ENCODE measurements at places on chromosomes 11 and 22.

GRCh38 chr11:114499756-114500155 lies 59.9 kb downstream of the NXPE1 start:
- DNase-seq = no peak

GRCh38 chr11:74707602-74708510 lies 23.4 kb downstream of the CHRDL2 start:
- DNase-seq = no peak

DNA sequence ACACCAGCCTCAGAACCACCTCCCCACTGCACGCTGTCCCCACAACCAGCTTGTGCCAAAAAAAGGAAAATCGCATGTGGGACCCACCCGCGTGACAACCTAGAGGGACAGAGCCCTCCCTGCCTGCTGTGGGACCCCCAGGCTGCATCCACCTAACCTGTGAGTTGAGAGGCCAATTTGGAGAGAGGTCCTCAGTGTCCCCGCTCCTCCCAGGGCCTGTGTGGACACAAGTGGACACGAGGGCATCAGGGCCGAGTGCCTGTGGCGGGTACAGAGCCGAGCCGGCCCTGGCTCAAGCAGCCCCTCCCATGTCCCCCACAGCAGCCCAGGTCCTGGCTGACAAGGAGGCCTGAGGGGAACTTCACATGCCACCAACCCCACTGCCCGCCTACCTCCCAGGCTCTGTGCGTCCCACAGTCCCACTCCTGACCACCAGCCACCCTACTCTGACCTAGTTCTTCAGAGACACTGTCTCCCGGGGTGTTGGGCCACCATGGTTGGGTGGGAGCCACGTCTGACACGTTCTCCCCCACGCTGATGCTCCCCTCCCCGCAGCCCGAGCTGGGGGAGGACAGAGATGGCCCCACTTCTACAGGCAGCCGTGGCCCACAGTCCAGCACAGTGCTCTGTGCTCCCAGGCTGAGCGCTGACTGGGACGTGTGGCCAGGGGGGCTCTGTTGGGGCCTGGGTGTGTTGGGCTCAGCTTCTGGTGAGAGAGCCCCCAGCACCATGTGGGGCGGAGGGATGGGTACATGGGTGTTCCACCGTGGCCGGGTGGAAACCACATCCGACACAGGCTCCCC lies 19.2 kb downstream of the SELENOO start:
- DNase-seq = no peak

GRCh38 chr11:75301601-75302345 lies 49.7 kb downstream of the ARRB1 start:
- peak; percentile 63 for DNase-seq

- DNase-seq = peak; percentile 78
These were observed 601.8 kb downstream of the INSC start for GRCh38 chr11:15716550-15716949.

All from NCI-H2029 treated with DMSO at 0.1 percent for 48 hours (cell line).